ENCODE measurements at places on chromosomes 5 and 9.
A peak's percentile ranks its signal among the peaks of the same experiment; 100 is the strongest.

DNA sequence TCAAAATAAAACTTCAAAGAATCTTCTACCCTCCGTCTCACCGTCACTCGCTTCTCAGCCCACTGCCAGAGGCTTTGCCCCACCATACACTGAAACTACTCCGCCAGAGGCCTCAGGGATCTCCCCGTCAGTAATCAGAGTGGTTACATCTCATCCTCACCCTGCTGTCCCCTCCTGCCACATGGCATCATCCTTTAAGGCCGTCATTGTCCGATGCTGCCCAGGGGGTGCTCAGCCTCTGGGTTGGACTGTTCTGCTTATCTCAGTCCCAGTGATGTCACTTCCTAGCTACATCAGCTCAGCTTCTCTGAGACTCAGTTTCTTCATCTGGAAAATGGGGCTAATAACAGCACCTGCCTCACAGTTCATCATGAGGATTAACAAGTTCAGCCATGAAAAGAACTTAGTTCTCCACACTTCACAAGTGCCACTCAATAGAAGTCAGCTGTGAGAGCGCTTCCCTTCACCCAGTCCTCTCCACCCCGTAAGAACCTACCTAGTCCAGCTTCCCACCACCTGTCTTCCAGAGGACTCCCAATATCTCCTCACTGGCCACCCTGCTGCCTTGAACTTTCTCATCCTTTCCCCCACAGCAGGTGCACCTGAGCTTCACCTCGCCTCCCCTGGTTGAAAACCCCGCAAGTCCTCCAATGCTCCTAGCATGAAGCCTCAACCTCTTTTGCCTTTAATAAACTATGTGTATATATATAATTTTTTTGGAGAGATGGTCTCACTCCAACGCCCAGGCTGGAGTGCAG is 2.8 kb upstream of the IL3 start:
- no peak for DNase-seq

GRCh38 chr9:116133163-116133562 is 20.4 kb upstream of the PAPPA start:
- DNase-seq, result no peak

DNA sequence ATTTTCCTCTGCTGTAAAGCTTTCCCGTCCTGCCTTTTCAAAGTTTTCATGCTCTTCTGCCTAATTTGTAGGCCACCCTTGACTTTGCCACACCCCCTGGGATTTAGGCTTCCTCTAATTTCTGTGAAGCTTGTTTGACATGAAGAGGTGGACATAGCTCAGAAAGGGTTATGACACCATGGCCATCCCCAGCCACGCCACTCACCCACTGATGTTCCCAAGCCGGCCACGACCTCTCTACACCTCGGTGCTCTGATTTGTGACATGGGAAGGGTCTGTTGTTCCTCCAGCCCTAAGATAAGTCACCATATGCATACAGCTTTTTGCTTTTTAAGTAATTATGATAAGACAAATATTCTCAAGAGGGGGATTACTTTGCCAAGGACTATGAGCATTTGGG is 139.5 kb downstream of the BARX1 start:
- no peak for DNase-seq

DNA sequence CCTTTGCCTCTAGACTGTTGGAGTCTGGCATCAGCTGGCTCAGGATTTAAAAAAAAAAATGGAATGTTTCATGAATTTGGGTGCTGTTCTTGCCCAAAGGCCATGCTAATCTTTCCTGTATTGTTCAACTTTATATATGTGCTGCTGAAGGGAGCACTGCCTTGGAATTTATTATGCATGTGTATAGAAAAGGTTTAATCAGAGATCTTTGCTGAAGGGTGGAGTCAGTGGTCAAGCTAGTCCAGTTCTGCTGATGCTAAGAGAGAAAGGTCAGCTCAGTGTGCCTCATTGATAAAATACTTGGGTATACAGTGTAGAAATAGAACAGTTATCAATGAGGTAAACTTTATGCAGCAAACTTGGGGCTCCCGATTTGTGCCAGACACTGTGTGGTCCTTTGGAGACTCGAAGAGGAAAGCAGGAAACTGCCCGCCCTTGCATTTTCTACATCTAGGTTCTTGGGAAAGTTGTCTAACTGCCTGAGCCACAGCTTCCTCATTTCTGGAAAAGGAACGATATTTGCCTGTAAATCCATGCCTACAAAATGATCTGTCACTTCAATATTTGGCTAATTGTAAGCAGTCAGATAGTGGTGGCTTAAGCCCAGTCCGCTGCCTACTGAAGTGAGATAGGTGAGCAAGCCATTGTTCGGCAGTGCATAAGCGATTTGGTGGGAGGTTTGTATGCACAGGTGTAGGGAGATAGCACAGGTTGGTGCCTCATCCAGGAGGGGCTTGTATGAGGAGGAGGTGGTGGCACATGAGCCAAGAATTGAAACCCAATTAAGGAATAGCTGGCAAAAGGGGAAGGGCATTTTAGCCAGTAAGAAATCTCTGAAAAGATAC is 29.2 kb upstream of the GTF2H2C start:
- no peak for DNase-seq

GRCh38 chr9:79572608-79573411 is 1.0 kb downstream of the TLE4 start:
- peak; percentile 44 for DNase-seq

GRCh38 chr5:12934722-12935121 is 1009.8 kb downstream of the DNAH5 start:
- DNase-seq, result no peak

DNA sequence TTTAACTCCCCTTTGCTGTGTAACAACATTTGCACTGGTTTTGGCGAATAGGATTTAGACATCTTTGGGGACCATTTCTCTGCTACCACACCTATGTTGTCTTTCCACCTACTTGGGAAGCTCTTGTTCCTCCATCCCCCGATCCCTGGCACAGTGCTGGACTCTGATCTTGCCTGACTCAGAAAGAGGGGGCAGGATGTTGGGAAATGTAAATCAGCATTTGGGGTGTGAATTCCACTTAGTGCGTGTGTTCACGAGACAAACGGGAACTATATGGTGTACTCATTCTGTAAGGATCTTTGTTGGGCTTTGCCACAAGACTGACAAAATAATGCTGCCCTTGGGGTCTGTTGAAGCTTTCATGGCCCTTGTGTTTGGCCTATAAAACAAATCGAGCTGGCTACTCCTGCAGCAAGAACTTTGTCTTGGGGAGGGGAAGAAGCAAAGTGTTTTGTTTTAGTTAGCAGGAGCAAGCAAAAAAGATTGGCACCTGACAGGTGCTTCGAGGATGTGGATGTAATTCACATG is 18.5 kb downstream of the TMEM268 start:
- DNase-seq, result no peak

DNA sequence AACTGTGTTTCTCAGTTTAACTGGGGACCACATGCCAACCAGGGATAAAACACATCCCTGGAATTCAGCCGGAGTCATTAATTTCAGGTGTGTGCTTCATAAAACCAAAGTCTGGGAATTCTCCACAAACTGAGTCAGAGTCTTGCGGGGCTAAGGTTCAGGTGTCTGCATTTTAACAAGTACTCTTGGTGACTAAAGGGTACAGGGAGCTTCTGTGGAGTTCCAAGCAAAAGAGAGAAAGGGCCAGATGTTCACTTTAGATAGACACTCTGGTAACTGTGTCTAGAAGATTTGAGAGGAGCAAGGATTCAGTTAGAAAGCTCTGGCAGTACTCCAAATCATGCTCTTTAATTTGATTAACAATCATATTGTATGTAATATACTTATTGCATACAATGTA is 4.0 kb downstream of the NADK2 start:
- no peak for DNase-seq

DNA sequence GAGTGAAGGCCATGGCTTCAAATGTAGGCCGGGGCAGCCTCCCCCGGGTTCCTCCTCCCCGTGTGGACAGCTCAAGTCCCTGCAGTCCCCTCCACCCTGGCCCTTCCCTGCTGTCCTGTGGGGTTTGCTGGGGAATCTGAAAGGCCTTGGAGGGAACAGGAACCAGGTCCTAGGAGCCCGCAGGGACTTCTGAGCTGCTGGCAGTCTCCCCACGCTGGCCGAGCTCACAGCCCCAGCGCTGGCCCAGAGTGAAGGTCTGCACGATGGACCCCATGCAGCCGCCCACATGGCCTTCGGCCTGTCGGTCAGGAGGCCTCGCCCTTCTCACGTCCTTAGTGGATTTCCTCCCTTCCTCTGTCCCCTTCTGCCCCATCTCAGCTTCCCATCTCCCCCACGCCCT is 25.7 kb upstream of the NOTCH1 start:
- no peak for DNase-seq

DNA sequence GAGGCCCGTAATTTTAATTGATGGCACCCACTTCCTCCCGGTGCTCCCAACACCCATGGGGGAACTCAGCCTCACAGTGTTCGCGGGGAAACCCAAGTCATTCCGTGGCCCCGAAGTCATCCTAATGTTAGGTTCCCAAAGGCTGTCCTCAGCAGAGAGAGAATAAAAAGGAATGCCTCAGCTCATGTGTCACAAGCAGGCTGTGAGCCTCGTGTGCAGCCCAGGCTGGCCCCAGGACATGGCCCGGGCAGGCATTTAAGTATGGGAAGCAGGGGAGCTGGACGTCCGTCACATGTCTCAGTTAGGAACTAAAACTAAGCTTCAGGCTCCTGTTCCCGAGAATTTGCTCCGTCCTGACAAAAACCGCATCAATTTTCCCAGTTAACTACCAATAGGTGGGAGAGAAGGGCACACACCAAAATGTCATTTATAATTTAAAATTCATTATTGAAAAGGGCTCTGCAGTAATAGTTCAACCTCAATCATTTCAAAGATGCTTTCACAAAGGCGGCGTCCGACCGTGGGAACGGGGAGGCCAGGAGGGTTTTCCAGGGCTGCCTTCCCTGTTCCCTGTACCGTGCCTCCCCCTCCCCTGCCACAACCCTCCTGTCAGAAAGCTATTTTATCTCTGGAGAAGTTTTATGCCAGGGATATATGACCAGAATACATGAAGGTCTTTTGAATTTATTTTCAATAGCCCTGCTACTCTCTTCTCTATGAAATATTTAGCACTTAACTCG is 137.3 kb downstream of the FSTL4 start:
- DNase-seq, result no peak

- DNase-seq, result no peak
These were observed 53.7 kb upstream of the TEX48 start for GRCh38 chr9:114735704-114736103.

DNA sequence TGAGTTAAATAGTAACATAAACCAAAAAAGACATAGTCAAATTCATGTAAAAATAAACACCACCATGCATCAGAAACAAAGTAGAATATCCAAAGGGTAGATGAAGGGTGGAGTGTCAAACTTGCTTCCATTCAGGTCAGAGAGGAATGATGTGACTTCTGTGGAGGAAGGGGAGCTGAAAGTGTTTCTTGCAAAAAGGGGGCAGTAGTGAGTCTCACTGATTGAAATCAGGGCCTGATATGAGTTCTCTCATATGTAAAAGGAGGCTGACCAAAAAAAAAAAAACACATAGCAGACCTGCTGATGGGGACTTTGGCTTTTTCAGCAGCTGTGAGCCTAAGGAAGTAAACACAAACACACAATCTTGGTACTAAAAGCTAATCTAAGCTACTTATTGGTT is 38.8 kb upstream of the RGMB start:
- no peak for DNase-seq

DNA sequence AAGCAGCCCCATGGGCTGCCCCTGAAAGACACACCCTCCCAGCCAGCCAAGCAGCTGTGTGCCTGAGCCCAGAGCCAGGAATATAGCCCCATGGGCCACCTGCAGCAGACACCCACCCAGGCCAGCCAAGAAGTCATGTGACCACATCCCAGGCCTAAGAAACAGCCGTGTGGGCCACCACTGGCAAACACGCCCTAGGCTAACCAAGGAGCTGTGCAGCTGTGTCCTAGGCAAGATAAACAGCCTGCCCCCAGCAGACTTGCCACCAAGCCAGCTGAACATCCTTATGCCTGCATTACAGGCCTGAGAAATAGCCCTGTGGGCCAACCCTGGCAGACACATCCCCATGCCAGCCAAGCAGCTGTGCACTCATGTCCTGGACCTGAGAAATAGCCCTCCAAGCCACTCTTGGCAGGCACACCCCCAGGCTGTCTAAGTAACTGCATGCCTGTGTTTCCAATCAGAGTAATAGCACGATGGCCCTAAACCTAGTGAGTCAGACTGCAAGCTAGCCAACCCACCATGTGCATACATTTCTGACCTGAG is 143.0 kb downstream of the ADAMTS6 start:
- DNase-seq, result no peak

DNA sequence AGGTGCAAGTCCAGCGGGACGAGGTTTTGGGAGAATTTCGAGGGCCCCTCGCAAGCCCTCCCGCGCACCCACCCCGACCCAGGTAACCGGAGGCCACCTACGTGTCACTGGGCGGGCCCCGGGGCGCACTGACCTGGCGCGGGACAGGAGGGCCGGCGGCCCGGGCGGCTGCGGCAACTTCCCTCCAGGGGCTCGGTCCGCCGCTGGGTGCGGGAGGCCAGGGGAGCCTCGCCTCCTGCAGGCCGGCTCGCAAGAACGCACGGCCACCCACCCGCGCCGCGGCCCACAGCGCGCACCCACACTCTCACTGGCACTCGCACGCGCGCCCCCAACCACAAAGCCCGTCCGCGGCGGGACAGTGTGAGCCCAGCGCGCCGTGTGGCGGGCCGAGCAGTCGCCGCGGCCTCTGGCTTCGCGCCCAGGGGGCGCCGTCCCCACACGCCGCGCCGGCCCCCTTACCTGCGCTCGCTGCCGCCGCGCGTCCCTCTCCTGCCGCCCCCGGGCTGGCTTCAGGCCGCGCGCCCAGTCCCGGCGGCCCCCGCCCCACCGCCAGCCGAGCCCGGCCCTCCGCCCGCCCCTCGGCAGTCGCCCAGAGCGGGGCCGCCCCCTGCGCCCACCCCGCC is 451 bp downstream of the LPAR1 start:
- no peak for DNase-seq

DNA sequence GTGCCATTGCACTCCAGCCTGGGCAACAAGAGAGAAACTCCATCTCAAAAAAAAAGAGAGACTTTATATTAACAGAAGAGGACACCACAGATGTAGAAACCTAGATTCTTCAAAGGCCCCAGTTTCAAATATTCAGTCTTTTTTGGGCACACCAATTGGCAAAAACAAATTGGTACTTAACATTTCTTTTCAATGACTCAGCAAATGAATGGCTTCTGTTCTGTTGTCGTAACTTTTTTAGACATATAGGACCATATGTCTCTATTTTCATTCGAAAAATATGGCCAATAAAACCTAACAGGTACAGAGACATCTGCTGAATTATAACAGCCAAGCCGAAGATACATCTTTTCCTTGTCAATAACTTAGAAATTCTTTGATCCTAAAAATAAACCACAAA is 212.8 kb downstream of the EBF1 start:
- no peak for DNase-seq

GRCh38 chr9:111975709-111976108 is 79.1 kb downstream of the UGCG start:
- DNase-seq, result peak; percentile 2

DNA sequence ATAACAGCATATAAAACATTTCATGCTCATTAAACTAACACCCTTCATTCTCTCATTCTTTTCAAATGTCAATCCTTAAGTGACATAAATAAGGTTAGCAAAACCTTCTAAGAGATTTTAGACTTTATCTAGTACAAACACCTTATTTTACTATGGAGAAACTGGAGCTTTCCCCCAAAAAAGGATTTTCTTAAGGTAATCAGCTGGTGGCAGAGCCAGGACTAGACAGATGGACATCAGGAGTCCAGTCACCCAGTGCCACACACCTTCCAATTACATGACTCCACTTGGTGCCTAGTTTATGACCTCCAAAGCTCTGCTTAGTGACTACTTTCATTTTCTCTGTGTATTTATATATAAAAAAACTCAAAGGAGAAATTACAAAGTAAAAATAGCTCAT is 70.2 kb downstream of the HTR4 start:
- DNase-seq, result no peak

- no peak for DNase-seq
These were observed 1850.0 kb upstream of the ACO1 start for GRCh38 chr9:30534455-30534854.
